Sigmoid colon (tissue), 7 donors: ENCODE measurements at places on chromosomes 2 and 18. TPM values are rescaled to one million over a fixed set of nuclear protein-coding genes. Genes with fewer than 3 reads are reported as not detected.

DNA sequence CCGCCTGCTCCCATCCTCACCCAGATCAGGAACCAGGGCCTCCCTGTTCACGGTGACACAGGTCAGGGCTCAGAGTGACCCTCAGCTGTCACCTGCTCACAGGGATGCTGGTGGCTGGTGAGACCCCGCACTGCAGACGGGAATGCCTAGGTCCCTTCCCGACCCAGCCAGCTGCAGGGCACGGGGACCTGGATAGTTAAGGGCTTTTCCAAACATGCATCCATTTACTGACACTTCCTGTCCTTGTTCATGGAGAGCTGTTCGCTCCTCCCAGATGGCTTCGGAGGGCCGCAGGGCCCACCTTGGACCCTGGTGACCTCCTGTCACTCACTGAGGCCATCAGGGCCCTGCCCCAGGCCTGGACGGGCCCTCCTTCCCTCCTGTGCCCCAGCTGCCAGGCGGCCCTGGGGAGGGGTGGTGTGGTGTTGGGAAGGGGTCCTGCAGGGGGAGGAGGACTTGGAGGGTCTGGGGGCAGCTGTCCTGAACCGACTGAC lies 31.7 kb downstream of the GPC1 start:
- no peaks in the 10 kb centered on the region for H3K27me3 ChIP-seq
- H3K4me1 ChIP-seq: no peaks in the 10 kb centered on the region
- no peak overlapping the region for H3K4me3 ChIP-seq
- DNase-seq: peak; percentile 62

GRCh38 chr2:70991142-70991541 lies 3.5 kb downstream of the TEX261 start:
- no peaks in the 10 kb centered on the region for H3K27me3 ChIP-seq
- H3K4me1 ChIP-seq: no peaks in the 10 kb centered on the region
- H3K36me3 ChIP-seq: peaks cover 49% of the 10 kb centered on the region
- no peak overlapping the region for H3K4me3 ChIP-seq
- peak; percentile 43 for DNase-seq

DNA sequence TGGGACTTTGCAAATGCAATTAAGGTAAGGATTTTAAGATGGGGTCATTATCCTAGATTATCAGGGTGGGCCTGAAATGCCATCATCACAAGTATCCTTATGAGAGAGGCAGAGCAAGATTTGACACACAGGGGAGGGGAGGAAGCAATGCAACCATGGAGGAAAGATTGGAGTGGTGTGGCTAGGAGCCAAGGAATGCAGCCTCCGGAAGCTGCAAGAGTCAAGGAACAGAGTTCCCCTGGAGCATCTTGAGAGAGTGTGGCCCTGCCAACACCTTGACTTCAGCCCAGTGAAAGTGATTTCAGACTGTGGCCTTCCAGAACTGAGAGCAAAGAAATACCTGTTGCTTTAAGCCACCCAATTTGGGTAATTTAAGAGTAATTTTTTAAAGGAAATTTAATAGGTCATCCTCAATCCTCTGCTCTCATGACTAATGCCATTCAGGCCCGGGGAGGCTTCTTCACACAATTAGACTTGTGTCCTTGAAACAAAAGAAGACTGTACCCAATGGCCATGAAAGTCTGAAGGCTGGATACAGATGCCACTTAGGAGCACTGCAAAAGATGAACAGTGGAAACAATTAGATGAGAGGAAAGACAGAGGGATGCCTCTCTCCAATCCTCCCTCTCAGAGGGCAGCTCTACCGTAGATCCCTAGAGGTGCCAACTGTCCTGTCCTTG lies 250.3 kb upstream of the ID2 start:
- no peaks in the 10 kb centered on the region for H3K36me3 ChIP-seq
- H3K27me3 ChIP-seq: no peaks in the 10 kb centered on the region
- DNase-seq: peak; percentile 8
- H3K4me1 ChIP-seq: no peaks in the 10 kb centered on the region
- H3K4me3 ChIP-seq: no peak overlapping the region
- no peak overlapping the region for H3K27ac ChIP-seq

XDH gene
- not detected for total RNA-seq

PARD6G gene
- total RNA-seq: 13.0 TPM

CRYGD gene
- total RNA-seq: not detected

AKAIN1 gene
- total RNA-seq: not detected

DNA sequence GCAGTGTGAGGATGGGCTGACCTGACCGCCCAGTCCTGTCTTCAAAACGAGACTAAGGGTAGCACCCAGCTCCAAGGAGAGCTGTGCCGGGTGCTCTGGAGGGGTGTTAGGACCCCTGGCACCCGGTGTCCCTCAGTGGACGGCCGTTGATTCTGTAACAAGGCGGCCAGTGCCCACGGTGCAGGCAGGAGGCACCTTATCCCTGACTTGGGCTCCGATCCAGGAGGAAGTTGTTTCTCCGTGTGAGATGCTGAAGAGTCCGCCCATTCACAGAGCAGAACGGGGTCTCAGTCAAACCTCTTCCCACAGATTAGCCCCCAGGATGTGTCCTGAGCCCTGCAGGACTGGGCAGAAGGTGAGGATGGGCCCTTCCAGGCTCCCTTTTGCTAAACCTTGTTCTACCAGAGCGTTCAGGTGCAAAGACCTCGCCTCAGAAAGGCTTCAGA lies 123.0 kb downstream of the NFATC1 start:
- no peak for DNase-seq
- no peaks in the 10 kb centered on the region for H3K27me3 ChIP-seq

SERPINB2 gene
- total RNA-seq: 0.33 TPM

DNA sequence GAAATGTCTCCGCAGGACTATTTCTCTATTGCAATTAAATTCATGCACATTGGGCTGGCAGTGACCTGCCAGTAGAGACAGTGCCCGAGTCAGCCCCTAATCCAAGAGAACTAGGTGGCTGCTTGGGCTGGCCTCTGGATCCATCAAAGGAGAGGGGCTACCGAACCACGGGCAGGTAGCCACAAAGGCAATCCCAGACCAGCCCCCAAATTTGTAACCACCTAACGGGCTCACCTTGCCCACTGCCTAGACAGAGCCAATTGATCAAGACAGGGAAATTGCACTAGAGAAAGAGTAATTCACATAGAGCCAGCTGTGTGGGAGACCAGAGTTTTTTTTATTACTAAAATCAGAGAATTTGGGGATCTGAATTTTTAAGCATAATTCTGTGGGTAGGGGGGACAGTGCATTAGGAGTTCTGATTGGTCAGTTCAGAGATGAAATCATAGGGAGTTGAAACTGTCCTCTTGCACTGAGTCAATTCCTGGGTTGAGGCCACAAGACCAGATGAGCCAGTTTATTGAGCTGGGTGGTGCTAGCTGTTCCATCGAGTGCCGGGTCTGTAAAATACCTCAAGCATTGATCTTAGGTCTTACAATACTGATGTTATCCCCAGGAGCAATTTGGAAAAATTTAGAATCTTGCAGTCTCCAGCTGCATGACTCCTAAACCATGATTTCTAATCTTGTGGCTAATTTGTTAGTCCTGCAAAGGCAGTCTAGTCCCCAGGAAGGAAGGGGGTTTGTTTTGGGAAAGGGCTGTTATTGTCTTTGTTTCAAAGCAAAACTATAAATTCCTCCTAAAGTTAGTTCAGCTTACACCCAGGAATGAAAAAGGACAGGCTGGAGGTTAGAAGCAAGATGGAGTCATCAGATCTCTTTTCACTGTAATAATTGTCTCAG lies 260.4 kb upstream of the SP5 start:
- no peak overlapping the region for H3K4me3 ChIP-seq
- no peak for DNase-seq
- H3K4me1 ChIP-seq: no peaks in the 10 kb centered on the region
- no peaks in the 10 kb centered on the region for H3K27me3 ChIP-seq

DNA sequence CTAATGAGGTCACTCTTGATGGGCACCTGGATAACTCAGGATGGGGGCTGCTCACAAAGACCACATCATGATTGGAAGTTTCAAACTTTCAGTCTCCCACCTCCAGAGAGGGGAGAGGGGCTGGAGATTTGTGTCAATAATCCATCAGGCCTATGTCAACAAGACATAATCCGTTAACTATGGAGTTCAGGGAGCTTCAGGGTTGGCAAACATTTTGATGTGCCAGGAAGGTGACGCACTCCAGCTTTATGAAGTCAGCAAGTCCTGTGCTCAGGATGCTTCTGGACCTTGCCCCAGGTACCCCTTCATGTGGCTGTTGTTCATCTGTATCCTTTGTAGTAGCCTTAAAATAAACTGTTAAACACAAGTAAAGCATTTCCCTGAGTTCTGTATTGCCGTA lies 19.0 kb downstream of the SKA1 start:
- DNase-seq: no peak
- no peak overlapping the region for H3K4me3 ChIP-seq
- H3K27me3 ChIP-seq: no peaks in the 10 kb centered on the region
- H3K27ac ChIP-seq: no peak overlapping the region
- no peaks in the 10 kb centered on the region for H3K36me3 ChIP-seq

DNA sequence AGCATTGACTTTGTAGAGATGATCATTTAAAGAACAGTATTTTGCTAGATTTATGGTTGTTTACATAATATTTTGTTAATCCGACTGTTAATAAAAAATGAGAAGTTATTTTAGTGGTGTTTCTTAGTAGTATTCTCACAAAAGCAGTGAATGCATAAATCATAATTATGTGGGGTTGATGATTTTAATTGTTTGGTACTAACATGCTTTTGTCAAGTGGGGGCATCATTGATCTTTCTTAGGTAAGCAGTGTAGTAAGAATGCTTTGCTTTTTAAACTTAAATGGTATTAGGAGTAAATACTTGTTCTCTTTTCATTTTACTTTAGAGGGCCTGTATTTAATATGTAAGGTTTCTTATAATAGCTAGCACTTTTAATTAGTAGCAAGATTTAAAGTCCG lies 109.2 kb upstream of the OTX1 start:
- H3K36me3 ChIP-seq: no peaks in the 10 kb centered on the region
- H3K27ac ChIP-seq: no peak overlapping the region
- DNase-seq: no peak
- H3K4me1 ChIP-seq: peaks cover 19% of the 10 kb centered on the region

- no peak overlapping the region for H3K27ac ChIP-seq
- no peaks in the 10 kb centered on the region for H3K27me3 ChIP-seq
- H3K4me1 ChIP-seq: no peaks in the 10 kb centered on the region
- no peaks in the 10 kb centered on the region for H3K36me3 ChIP-seq
- no peak overlapping the region for H3K4me3 ChIP-seq
These were observed 295.0 kb upstream of the HDAC4 start for GRCh38 chr2:239695728-239696240.

DNA sequence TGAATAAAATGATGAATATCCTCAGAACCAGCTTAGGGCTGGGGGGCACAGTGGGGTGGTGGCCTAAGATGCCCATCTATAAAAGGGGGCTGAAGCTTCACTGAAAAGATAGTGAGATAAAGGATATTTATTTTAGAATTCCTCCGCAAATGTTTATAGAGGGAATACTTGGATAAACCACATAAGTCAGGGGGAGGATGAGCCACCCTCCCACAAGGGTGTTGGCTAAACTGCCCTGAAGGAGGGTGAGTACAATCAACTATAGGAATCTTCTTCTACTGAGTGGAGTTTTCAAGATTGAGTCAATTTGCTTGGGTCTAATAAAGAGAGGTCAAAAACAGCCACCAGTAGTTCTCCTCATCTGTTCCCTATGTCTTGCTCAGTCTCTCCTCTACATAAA lies 114.5 kb upstream of the TANK start:
- H3K4me3 ChIP-seq: no peak overlapping the region
- H3K36me3 ChIP-seq: no peaks in the 10 kb centered on the region
- H3K4me1 ChIP-seq: no peaks in the 10 kb centered on the region

DNA sequence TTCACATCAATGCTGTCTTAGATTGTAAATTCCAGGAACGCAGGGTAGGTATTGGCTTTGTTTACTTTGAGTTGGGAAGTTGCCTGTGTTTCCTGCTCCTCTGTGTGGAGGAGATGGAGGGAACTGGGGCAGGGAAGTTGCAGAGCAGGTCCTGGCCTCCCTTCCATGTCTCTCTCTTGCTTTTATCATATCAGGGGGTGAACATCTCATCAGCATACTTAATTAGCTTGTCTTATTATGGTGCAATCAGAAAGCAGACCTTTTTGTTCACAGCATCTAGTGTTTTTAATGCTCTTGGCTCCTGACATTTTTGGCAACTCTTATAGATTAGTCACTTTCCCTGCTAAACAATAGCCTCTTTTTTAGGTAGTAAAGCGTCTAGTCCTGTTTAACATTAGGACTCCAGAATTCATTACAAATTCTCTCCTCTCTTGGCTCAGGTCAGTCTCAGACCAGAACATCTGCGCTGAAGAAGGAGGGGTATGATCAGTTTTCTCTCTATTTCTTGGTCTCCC lies 11.5 kb upstream of the DIPK1C start:
- no peaks in the 10 kb centered on the region for H3K27me3 ChIP-seq
- no peaks in the 10 kb centered on the region for H3K36me3 ChIP-seq
- no peak for DNase-seq
- H3K4me3 ChIP-seq: no peak overlapping the region
- H3K27ac ChIP-seq: peak overlapping the region; percentile 18

STEAP3 gene
- total RNA-seq: 2.8 TPM

GRCh38 chr2:171482308-171482707 lies 40.0 kb upstream of the CYBRD1 start:
- H3K36me3 ChIP-seq: no peaks in the 10 kb centered on the region
- no peak overlapping the region for H3K4me3 ChIP-seq
- DNase-seq: no peak
- H3K27ac ChIP-seq: no peak overlapping the region
- H3K27me3 ChIP-seq: no peaks in the 10 kb centered on the region

DES gene
- 13,684 TPM for total RNA-seq

DNA sequence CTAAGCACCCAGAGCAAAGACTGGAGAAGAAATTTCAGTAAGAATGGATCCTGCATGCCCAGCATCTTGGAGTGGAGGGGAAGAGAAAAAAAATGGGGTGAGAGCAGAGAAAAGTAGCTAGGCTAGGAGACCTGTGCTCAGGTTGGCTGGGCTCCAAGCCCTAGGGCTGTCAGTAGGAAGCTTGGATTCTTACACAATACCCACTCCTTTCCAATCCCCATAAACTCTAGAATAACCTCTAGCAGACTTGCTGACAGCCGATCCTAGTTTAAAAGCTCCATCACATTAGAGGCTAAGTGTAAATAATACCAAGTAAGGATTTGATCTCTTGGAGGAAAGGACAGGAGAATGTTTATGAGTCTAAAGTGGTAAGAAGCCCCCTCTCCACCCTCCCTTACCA lies 46.2 kb upstream of the NABP1 start:
- peak; percentile 67 for DNase-seq
- no peak overlapping the region for H3K4me3 ChIP-seq
- no peaks in the 10 kb centered on the region for H3K4me1 ChIP-seq
- no peak overlapping the region for H3K27ac ChIP-seq
- no peaks in the 10 kb centered on the region for H3K36me3 ChIP-seq

DNA sequence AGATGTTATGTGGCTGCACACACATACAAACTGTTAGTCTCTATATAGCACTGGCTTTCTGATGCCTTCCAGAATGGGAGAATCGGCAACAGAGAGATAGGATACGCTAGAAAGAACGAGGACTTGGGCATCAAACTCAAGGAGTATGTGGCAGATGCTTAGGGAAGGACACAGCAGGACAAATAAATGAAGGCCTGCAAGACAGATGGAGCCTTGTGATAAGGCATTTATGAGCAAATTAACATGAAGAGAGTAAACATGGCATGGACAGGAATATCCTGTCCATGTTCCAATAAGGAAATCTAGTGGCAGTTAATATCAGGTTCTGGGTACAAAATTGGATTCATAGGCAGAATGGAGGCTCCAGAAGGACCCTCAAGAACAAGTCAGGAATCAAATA lies 136.9 kb downstream of the SLC4A10 start:
- H3K27me3 ChIP-seq: no peaks in the 10 kb centered on the region
- H3K4me1 ChIP-seq: no peaks in the 10 kb centered on the region
- no peak overlapping the region for H3K27ac ChIP-seq
- no peak for DNase-seq
- no peak overlapping the region for H3K4me3 ChIP-seq
- no peaks in the 10 kb centered on the region for H3K36me3 ChIP-seq

- peak; percentile 82 for DNase-seq
- no peak overlapping the region for H3K27ac ChIP-seq
- H3K4me1 ChIP-seq: peaks cover 2% of the 10 kb centered on the region
- no peak overlapping the region for H3K4me3 ChIP-seq
- H3K36me3 ChIP-seq: no peaks in the 10 kb centered on the region
- H3K27me3 ChIP-seq: peaks cover 6% of the 10 kb centered on the region
These were observed 69.2 kb upstream of the HNRNPA3 start for GRCh38 chr2:177143444-177143843.
